Lung (tissue), 17 donors: ENCODE measurements at places on chromosomes 16 and 17. TPM values are rescaled to one million over a fixed set of nuclear protein-coding genes. Genes with fewer than 3 reads are reported as not detected.

SERPINF2 gene
- total RNA-seq, result 13.7 TPM

RSPRY1 gene
- total RNA-seq, result 34.7 TPM

TPPP3 gene
- total RNA-seq, result 371 TPM

SEPTIN12 gene
- not detected for total RNA-seq

TM4SF5 gene
- not detected for total RNA-seq

ABCC3 gene
- 46.4 TPM for total RNA-seq

VMO1 gene
- total RNA-seq, result 14.0 TPM

CTRL gene
- not detected for total RNA-seq

GAST gene
- not detected for total RNA-seq

TBC1D3I gene
- total RNA-seq, result not detected

KRTAP4-8 gene
- total RNA-seq, result not detected

FBXW10B gene
- 1.00 TPM for total RNA-seq

DNA sequence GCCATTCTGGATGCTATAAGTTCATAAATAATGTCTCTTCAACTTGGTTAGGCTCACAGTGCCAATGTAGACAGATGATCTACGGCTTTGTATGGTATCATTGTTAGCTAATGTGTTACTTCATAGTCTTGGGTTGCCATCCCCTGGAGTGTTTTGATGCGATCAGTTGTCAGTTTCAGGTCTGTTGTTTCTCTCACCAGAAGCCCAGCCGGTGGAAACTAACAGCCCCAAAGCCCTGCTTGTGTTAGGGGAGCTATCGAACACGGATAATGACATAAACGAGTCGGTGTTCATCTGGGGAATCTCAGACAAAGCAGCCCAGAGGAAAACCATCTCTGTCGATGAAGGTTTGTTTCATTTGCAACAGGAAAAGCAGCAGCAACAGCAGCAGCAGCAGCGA is 107.4 kb upstream of the ANKFN1 start:
- no peaks in the 10 kb centered on the region for H3K36me3 ChIP-seq
- H3K4me1 ChIP-seq, result no peaks in the 10 kb centered on the region
- no peak overlapping the region for H3K27ac ChIP-seq
- DNase-seq, result no peak
- no peaks in the 10 kb centered on the region for H3K27me3 ChIP-seq

- no peak overlapping the region for H3K27ac ChIP-seq
- no peaks in the 10 kb centered on the region for H3K36me3 ChIP-seq
- DNase-seq, result peak; percentile 48
Observed at GRCh38 chr16:74862743-74863244, 88.2 kb upstream of the FA2H start.

DNA sequence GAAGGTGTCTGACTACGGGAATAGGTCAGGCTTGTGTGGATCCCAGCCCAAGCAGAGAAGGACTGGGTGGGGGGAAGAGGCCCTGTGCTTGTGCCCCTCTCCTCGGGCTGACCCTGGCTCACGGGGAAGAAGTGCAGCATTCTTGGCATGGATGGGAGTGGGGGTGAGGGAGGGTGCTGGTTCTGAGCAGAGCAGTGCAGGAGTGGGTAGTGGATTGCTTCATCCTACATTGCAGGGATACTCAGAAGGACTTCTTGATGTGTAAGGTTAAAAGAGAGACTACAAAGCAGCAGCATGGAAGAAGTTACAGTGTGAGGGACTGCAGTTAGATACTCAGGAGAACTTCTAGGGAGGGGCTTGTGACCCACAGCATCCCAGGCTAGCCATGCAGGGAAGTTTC is 2.1 kb downstream of the ARHGAP23 start:
- no peak overlapping the region for H3K4me3 ChIP-seq
- peaks cover 10% of the 10 kb centered on the region for H3K4me1 ChIP-seq
- no peaks in the 10 kb centered on the region for H3K36me3 ChIP-seq
- DNase-seq, result no peak

DNA sequence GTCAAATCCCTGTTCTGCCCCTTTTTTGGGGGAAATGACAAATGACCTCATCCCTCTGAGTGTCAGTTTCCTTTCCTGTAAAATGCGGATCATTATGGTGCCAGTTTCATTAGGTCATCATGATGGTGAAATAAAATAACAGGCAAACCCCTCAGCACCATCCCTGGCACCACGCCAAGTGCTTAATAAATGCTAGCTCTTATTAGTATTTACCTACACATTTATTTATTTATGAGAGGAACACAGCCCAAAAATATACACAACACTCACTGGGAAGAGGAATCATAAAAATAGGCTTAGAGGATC is 28.6 kb upstream of the GPRC5B start:
- no peaks in the 10 kb centered on the region for H3K27me3 ChIP-seq
- no peaks in the 10 kb centered on the region for H3K36me3 ChIP-seq
- no peaks in the 10 kb centered on the region for H3K4me1 ChIP-seq
- no peak overlapping the region for H3K27ac ChIP-seq

GRCh38 chr16:81647527-81647926 is 131.6 kb upstream of the PLCG2 start:
- H3K4me1 ChIP-seq, result peaks cover 38% of the 10 kb centered on the region
- H3K27ac ChIP-seq, result no peak overlapping the region
- no peak overlapping the region for H3K4me3 ChIP-seq
- no peaks in the 10 kb centered on the region for H3K36me3 ChIP-seq
- H3K27me3 ChIP-seq, result no peaks in the 10 kb centered on the region

DNA sequence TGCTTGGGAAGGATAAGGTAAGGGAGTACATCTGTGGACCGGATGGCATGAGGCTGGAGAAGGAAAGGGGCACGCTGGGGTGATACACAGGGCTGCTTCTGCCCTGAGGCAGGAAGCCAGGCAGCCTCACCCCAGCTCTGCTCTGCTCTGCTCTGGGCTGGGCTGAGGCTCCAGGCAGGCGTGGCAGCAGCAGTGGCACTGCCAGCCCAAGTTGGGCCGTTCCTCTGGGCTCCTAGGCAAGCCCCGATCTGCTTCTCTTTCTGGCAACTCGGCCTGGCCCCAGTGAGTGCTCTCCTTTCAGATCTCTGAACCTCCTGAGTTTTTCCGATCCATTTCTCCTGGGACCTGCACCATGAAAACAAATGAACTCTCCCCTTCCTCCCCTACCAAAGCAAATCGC is 44.9 kb downstream of the VAC14 start:
- H3K27ac ChIP-seq, result no peak overlapping the region
- no peak overlapping the region for H3K4me3 ChIP-seq
- peaks cover 9% of the 10 kb centered on the region for H3K4me1 ChIP-seq
- H3K36me3 ChIP-seq, result peaks cover 3% of the 10 kb centered on the region
- H3K27me3 ChIP-seq, result no peaks in the 10 kb centered on the region

DNA sequence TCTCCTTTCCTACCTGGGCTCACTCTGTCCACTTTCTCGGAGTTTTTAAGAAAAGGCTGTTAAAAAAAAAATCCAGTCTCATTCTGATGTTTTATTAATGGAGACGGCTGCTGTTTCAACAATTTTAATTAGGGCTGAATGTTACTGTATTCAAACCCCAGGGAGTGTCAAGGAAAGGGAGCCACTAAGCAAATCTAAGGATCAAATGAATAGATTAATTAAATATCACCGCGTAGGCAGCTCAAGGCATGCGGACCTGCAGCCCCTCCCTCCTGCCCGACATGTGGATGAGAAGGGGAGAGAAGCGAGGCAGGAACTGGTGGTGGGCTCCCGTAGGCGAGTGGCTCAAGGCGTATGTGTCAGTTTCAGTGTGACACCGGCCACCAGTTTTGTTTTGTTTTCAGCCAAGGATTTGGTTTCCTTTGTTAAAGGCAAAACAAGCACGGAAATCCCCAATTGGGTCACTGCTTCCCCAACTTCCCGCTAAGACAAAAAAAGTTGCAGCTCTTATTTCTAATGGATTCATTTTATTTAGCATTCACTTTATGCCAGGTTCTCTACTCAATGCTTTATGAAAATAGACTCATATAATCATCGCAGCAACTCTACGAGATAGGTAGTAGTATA is 110.6 kb downstream of the GP2 start:
- DNase-seq, result no peak
- no peaks in the 10 kb centered on the region for H3K4me1 ChIP-seq
- no peak overlapping the region for H3K27ac ChIP-seq
- no peaks in the 10 kb centered on the region for H3K36me3 ChIP-seq
- no peaks in the 10 kb centered on the region for H3K27me3 ChIP-seq

GRCh38 chr16:21257284-21257683 is 20.8 kb downstream of the CRYM start:
- DNase-seq, result no peak
- H3K4me3 ChIP-seq, result no peak overlapping the region
- H3K27ac ChIP-seq, result no peak overlapping the region
- no peaks in the 10 kb centered on the region for H3K4me1 ChIP-seq
- H3K27me3 ChIP-seq, result no peaks in the 10 kb centered on the region

GRCh38 chr17:5096731-5097100 is 15.0 kb downstream of the ZNF232 start:
- no peaks in the 10 kb centered on the region for H3K4me1 ChIP-seq
- H3K4me3 ChIP-seq, result peak overlapping the region; percentile 69
- no peaks in the 10 kb centered on the region for H3K27me3 ChIP-seq
- H3K27ac ChIP-seq, result peak overlapping the region; percentile 68

DNA sequence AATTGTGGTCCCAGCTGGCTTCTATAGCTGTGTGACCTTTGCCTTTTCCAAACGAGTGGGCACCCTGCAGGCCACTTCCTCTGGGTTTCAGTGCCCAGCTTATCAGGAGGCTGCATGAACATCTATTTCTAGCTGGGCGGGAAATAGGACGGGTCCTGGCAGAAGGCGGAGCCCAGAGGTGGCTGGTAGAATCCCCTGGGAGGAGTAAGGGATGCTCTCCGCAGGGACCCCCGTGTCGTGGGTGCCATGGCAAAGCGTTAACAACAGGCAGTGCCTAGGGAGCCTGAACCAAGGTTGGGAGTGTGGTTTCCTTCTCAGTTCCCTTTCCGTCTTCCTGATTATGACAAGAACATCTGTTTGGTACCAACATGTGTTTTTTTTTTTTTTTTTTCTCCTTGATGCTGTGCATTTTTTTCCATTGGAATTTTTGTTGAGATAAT is 58.2 kb downstream of the PLCG2 start:
- no peaks in the 10 kb centered on the region for H3K4me1 ChIP-seq
- no peaks in the 10 kb centered on the region for H3K36me3 ChIP-seq
- H3K27me3 ChIP-seq, result no peaks in the 10 kb centered on the region
- DNase-seq, result no peak
- H3K27ac ChIP-seq, result no peak overlapping the region

- no peaks in the 10 kb centered on the region for H3K27me3 ChIP-seq
- no peak for DNase-seq
- H3K4me3 ChIP-seq, result no peak overlapping the region
- no peak overlapping the region for H3K27ac ChIP-seq
- peaks cover 14% of the 10 kb centered on the region for H3K36me3 ChIP-seq
Observed at GRCh38 chr16:50769-51591, 2.4 kb downstream of the POLR3K start.

GRCh38 chr17:50289991-50290702 is 15.9 kb downstream of the TMEM92 start:
- peak overlapping the region; percentile 88 for H3K27ac ChIP-seq
- H3K4me1 ChIP-seq, result peaks cover 16% of the 10 kb centered on the region

GRCh38 chr16:54816471-54816870 is 114.2 kb upstream of the IRX5 start:
- H3K4me3 ChIP-seq, result no peak overlapping the region
- no peak overlapping the region for H3K27ac ChIP-seq
- no peaks in the 10 kb centered on the region for H3K36me3 ChIP-seq
- no peaks in the 10 kb centered on the region for H3K4me1 ChIP-seq
- DNase-seq, result no peak
- peaks cover 12% of the 10 kb centered on the region for H3K27me3 ChIP-seq

DNA sequence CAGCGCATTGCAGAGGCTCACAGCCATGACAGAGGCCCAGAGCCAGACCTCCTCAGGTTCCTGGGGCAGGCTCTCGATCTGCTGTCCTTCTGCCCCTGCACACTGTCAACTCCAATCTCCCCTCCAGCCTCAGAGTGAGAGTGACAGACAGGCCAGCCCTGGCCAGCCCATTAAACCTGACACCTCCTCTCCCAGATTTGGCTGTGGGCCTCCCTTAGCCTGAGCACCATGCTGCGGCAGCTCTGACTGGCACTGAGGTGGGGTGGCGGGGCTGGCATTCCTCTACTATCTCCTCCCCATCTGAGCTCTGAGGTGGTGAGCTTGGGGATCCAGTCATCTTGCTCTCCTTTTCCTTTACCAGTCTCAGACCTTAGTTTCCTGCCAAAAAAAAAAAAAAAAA is 15.5 kb upstream of the C1QL1 start:
- H3K36me3 ChIP-seq, result no peaks in the 10 kb centered on the region
- H3K4me3 ChIP-seq, result no peak overlapping the region
- no peak overlapping the region for H3K27ac ChIP-seq
- no peak for DNase-seq

- H3K27ac ChIP-seq, result no peak overlapping the region
- no peaks in the 10 kb centered on the region for H3K4me1 ChIP-seq
- no peak overlapping the region for H3K4me3 ChIP-seq
- no peak for DNase-seq
- peaks cover 5% of the 10 kb centered on the region for H3K36me3 ChIP-seq
Observed at GRCh38 chr16:67552476-67552875, 9.8 kb upstream of the CTCF start.

DNA sequence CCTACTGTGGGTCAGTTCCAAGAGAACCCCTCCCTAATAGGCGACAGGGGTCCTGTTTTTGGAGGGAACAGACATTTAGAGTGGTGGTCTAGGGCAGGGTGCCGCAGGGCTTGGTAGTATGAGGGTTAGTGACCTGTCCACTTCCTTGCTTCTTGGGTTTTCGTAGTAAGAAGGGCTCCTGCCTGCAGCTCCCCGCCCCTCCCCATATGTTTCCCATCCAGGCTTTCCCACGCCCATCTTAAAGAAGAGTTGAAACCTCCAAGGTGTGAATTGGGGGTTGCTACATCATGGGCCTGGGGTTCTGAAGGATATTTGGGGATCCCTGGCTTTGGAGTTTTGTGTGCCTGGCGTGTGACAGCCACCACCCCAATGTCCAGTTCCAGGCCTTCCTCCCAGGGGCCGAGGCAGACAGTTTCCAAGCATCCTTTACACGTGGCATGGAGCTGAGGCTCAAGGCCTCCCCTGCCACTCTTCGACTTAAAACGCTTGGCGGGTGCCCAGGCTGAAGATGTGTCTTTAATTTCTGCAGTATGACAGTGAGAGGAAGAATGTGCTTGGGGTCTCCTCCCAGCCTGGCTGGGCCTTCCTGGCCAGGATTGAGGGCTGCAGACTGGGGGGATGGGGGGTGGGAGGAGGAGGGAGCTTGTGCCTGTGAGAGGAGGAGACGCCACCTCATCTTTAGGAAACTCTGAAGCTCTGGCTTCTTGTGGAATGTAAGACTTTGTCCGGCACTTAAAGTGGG is 2.3 kb upstream of the COL1A1 start:
- no peak overlapping the region for H3K27ac ChIP-seq
- H3K4me3 ChIP-seq, result no peak overlapping the region
- no peaks in the 10 kb centered on the region for H3K27me3 ChIP-seq
- DNase-seq, result peak; percentile 88
- H3K36me3 ChIP-seq, result peaks cover 6% of the 10 kb centered on the region
- peaks cover 34% of the 10 kb centered on the region for H3K4me1 ChIP-seq

GRCh38 chr16:75322740-75323139 is 71.3 kb upstream of the BCAR1 start:
- H3K27ac ChIP-seq, result no peak overlapping the region
- H3K4me3 ChIP-seq, result no peak overlapping the region
- H3K4me1 ChIP-seq, result peaks cover 8% of the 10 kb centered on the region
- no peaks in the 10 kb centered on the region for H3K27me3 ChIP-seq
- H3K36me3 ChIP-seq, result peaks cover 1% of the 10 kb centered on the region
